ENCODE measurements at places on chromosomes 6 and 20.

GRCh38 chr20:39778431-39778830 lies 816.3 kb downstream of the DHX35 start:
- no peak for DNase-seq

GRCh38 chr6:24353861-24354260 lies 4.0 kb downstream of the DCDC2 start:
- DNase-seq, result no peak

DNA sequence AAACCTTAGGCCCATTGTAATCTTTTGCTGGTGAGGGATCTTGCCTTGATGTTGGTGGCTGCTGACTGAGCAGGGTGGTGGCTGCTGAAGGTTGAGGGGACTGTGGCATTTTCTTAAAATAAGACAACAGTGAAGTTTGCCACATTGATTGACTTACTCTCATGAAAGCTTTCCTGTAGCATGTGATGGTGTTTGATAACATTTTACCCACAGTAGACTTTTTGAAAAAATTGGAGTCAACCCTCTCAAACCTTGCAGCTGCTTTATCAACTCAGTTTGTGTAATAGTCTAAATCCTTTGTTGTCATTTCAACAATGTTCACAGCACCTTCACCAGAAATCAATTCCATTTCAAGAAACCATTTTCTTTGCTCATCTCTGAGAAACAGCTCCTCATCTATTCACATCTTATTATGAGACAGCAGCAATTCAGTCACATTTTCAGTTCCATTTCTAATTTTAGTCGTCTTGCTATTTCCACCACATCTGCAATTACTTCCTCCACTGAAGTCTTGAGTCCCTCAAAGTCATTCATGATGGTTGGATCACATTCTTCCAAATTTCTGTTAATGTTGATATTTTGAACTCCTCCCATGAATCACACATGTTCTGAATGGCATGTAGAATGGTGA lies 37.2 kb downstream of the CST9L start:
- DNase-seq, result no peak

DNA sequence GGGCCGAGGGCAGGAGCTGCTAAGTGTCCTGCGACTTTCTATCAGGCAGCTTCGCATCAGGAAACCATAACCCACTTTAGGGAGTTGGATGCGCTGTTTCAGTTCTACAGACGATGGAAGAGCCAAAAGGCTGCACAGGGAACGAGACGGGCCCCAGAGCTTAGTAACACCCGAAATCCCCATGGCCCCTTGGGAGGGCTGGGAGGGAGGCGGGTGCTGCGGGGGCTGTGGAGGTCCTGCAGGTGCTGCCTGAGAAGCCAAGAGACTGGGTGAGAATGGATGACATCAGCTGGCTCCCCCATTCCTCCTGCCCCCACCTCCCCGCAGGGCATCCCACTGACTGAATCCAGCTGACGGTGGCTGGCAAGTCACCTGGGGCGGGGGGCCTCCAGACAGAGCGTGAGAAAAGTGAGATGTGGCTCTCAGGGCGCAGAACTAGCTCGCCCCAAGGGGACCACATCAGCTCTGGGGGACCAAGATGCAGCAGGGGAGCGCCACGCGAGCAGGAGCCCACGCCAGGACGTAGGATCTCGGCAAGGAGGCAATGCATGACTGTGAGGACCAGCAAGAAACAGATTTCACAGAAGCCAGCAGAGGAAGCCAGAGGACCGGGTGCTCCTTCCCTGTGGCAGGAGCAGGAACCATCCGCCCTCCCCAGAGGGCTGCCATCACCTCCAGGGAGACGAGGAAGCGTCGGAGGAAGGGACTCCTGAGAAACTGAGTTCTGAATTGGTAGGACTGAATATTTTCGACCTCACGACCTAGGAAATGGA lies 36.8 kb downstream of the PNLDC1 start:
- DNase-seq, result no peak

DNA sequence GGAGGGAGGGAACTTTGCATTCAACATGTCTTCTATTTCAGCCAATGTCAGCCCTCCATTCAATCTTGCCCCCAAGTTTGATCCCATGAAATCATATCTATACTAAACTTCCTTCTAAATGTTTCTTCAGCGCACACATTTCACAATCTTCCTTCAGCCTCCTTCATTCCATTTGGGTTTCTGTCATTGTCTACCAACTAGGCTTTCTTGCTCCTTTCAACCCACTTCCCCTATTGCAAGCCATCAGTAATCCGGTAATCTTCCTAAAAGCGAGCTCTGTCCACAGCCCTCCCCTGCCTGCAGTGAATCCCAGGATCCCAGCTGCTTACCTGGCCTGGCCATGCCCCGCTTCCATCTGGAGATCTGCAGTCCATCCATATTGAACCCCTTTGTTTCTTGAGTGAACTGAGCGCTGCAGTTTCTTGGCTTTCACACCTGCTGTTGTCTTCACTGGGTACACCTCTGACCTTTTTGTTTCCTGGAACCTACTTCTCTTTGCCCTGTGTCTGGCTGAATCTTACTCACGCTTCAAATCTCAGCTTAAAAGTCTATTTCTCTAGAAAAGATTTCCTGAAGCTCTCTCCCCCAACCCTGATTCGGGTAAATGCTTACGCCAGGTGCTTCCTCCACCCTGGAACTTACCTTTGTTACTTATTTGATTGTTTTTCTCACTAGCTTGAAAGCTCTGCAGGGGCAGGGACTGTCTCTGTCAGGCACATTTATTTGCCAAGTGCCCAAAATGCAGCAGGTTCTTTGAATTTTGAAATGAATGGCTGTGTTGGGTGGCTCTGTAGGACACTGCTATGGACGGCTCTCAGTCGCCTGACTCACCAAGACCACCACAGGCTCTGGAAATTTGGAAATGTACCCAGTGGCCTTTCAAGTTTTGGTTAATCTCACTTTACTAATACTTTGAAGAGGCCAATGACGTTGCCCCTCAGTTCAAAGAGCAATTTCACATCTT lies 50.3 kb downstream of the ADTRP start:
- no peak for DNase-seq

DNA sequence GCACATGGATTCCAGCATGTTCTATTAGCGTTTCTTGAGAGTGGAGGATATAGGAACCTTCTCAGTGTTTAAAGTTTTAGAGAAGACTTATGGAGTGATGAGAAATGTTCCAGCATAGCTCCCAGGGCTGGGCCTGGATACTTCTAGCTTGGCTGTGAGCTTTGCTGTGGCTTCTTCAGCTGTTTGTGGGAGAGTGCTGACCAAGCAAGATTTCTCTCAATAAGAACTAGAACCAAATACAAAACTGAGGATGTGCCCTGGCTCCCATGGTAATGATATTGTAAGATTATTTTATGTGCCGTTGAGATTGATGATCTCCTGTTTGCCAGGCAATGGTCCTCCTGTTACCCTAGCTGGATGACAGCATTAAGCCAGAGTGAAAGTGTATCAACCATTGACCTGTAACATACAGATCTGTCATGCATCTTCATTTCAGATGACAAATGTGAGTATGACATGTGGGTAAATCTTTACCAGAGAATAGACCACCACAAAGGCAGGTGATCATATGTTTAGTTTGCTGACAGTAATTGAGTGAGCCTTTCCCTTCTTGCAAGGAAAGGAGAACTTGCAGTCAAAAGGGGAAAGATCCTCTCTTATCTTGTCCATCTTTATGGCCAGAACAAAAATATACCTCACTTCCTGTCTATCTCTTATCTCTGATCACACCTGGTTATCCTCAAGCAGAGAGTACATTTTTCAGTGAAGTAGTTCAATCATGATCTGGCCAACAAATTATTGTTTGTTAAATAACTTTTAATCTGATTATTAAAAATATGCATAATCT lies 180.1 kb downstream of the SLC24A3 start:
- no peak for DNase-seq

DNA sequence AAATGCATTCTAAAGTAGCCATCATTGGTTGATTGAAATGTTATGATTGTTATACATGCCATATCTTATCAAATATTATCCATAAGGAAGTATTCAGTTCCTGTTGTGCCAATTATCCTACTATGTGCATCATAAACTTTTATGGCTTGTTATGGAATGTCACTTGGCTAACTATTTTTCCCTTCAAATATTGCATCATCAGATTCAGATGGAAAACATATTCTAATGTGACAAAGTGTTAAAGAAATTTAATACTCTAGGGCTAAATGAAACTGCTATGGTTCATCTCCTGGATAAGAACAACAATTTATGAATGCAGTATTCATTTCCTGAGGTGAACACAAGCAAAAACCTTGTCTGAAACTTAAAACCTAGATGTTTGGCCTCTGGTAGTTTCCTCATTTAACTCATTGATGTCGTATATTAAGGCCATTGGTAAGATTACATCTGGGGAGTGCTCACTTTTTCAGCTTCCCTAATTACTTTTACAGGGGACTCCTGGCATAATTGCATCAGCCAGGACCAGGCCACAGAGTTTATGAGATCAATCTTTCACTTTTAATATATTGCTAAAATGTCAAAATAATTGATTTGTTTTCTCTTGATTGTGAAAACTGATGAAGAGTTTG lies 134.9 kb upstream of the CEP162 start:
- DNase-seq, result no peak

DNA sequence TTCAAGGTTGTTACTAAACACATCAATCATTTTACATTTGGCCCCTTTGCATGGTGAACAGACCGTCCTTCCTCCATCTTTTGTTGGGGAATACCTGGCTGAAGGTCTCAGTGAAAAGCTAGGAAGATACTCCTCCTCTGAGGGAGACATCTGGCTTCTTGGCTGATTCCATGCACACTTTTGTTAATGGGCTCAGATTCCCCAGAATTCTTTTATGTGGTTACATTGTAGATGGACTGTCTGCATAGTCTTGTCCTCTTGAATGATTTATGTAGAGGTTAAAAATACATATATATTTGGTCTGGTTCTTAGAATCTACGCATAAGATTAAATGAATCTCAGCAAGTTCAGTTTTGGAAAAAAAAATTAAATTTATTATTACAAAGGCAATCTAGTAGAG lies 167.0 kb downstream of the EYA4 start:
- no peak for DNase-seq

- no peak for DNase-seq
These were observed 51.8 kb upstream of the AFDN start for GRCh38 chr6:167774881-167775280.

DNA sequence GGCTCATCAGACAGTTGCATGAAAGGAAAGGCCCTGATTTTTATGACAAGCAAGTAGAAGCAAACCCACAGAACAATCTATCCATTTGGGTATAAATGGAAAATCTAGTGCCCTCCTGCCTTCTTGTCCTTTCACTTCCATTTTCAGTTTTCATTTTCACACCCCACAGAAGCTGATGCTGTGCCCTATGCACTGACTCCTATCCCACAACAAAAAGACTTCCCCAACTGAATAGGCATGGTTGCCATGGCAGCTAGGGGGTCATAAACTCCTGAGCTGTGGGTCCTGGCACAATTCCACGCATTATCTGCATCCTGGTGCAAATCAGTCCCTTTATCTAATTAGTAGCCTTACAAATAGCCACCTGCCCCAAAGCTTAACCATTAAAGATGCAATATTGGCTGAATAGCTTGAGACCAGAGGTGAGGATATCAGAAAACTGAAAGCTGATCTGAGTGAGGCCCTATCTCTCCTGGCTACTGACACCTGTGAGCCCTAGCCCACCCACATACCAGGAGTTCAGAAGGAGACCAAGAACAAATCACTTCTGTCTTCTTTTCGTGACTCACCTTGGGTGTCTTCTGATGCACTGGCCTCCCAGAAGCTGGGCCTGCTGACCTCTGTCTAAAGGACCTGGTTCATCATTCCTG lies 34.9 kb upstream of the HEY2 start:
- DNase-seq, result no peak

DNA sequence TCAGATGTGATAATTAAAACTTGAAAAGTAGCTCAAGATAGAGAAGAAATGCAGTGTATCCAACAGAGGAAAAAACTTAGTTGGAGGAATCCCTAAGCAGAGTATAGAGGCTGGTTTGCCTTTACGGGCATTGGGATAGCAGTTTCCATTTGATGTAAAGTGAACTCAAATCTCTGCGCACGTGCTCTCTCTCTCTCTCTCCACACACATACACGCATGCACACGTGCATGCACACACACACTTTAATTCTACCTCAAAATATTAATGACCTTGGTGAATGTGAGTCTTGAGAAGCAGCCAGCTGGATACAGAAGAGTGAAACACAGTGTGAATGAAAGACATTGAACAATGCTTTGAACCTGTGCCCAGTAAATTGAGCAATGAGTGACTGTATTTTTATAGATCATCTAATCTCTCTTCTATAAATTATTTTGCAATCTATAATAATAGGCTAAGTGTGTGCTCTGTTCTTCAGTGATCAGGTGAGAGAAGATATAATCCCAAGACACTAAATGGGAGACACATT lies 247.7 kb upstream of the FAM83B start:
- no peak for DNase-seq

GRCh38 chr6:54058236-54058635 lies 53.0 kb upstream of the MLIP start:
- DNase-seq, result no peak

- DNase-seq, result no peak
These were observed 35.0 kb upstream of the BTBD3 start for GRCh38 chr20:11882651-11883050.

DNA sequence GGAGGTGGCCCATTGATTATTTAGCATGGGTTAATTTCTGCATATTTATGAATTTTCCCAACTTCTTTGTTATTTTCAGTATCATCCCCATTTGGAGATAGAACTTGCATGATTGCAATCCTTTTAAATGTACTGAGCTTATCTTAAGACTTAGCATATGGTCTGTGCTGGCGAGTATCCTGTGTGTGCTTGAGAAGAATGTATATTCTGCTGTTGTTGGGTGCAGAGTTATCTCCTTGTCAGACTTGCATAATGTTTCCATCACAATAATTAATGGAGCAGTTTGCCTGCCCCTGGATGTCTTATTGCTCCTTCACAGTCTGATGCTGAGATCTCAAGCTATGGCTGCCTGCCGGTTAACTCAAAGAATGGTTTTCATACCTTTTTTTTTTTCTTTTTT lies 112.6 kb downstream of the CDYL start:
- DNase-seq, result no peak

DNA sequence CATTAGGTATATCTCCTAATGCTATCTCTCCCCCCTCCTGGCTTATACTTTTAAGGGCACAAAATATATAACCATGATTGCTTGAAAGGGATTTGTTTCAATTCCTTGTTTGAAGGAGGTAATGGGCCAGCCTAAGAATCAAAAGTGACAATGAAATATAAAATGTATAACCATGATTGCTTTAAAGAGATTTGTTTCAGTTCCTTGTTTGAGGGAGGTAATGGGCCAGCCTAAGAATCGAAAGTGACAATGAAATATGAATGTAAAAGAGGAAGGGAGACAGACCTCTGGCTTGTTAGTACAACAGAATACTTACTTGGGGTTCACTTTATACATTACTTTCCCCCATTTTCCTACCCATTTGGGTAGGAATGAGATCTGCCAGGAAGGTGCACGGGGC lies 55.5 kb downstream of the FOXC1 start:
- no peak for DNase-seq

Measured in activated CD8-positive, alpha-beta memory T cell treated with anti-CD3 and anti-CD28 coated beads, Interleukin-2, amount 50 U/mL, for 4 hours (primary cell).